ENCODE measurements at places on chromosomes 5 and 9.

- no peak for DNase-seq
Observed at GRCh38 chr9:135714242-135715055, 12.5 kb downstream of the KCNT1 start.

DNA sequence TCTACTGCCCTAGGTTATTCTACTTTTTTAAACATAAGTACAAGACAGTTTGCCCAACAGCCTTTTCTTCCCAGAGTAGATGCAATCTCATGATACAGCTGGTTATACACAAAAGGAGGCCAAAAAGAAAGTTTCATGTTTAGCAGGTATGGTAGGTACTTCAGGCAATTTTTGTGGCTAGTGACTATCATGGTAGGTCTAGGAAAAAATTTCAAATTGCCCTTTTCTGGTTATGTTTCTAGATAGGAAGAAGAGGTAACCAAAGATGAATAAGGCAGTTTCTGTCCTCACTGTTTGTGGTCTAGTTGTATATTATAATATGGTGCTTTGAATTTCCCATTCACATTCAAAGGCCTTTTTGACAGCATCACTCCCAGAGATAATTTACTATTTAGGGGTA lies 19.7 kb downstream of the MEGF9 start:
- DNase-seq: no peak

- no peak for DNase-seq
Observed at GRCh38 chr5:150540615-150541396, 32.9 kb downstream of the NDST1 start.

- no peak for DNase-seq
Observed at GRCh38 chr9:122127396-122127798, 32.2 kb downstream of the NDUFA8 start.

- DNase-seq: no peak
Observed at GRCh38 chr9:108108852-108109448, 619.4 kb upstream of the KLF4 start.

DNA sequence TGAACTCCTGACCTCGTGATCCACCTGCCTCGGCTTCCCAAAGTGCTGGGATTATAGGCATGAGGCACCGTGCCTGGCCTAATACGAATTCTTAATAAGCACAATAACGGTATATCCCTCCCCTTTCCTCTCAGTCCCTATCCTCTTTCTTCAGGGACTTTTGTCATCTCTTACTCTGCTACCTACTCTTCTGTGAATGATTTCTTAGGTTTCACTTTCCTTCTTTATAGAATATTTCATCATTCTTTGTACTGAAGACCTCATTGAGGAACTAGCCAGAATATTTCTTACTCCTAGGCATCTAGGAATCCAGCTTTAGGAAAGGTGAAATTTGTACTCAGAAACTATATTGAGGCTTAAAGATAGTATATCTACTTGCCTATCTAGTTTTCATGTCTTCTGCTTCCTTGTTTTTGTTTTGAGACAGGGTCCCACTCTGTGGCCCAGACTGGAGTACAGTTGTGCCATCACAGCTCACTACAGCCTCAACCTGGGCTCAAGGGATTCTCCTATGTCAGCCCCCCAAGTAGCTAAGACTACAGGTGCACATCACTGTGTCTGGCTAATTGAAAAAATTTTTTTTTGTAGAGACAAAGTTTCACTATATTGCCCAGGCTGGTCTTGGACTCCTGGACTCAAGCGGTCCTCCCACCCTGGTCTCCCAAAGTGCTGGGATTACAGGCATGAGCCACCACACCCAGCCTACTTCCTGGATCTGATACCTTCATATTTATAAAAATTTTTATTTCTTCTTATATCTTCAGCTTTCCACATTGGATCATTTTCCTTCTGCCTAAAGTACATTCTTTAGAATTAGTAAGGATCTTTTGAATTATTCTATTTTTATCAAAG lies 69.7 kb downstream of the GPBP1 start:
- DNase-seq: no peak

GRCh38 chr9:137396227-137396626 lies 26.7 kb downstream of the EXD3 start:
- DNase-seq: no peak

DNA sequence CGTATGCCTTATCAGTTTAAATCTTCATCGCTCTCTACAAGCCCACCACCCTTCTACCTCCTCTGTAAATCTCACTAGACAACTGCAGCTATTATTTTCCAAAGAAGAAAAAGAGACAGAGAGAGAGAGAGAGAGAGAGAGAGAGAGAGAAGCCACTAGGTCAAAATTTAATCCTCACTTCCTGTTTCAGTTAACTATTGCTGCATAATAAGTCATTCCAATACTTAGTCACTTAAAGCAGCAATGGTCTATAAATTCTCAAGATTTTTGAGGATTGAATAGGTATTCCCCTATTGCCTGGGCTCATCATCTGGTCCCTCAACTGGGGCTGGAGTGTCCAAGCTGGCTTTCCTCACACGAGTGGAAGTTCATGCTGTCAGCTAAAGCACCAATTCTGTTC lies 68.8 kb downstream of the ITGA1 start:
- no peak for DNase-seq

All from activated CD8-positive, alpha-beta memory T cell treated with anti-CD3 and anti-CD28 coated beads for 1 hour (primary cell).